ENCODE measurements at places on chromosomes 11 and 22. TPM values are rescaled to one million over a fixed set of nuclear protein-coding genes. Genes with fewer than 3 reads are reported as not detected.

Gene OR2AG2
- not detected for total RNA-seq

Gene P4HA3
- 0.12 TPM for total RNA-seq

Gene CDPF1
- 1.8 TPM for total RNA-seq

Gene ADORA2A
- total RNA-seq, result 3.0 TPM

Gene SNX32
- total RNA-seq, result not detected

Gene KDM4D
- 0.09 TPM for total RNA-seq

Gene PNPLA5
- total RNA-seq, result not detected

Gene SHANK3
- total RNA-seq, result 16.0 TPM

Gene MS4A12
- total RNA-seq, result not detected

Gene POU2F3
- total RNA-seq, result not detected

Gene MS4A4A
- 9.6 TPM for total RNA-seq

Gene NLRP10
- not detected for total RNA-seq

Gene FAM180B
- total RNA-seq, result not detected

Gene NXPE1
- total RNA-seq, result not detected

Gene OR8U1
- total RNA-seq, result not detected

Gene C2CD3
- 4.8 TPM for total RNA-seq

Gene MRGPRE
- total RNA-seq, result not detected

Gene OR9Q2
- total RNA-seq, result not detected

Gene VEGFB
- 15.4 TPM for total RNA-seq

Gene APOL1
- total RNA-seq, result 142 TPM

Gene TMEM191C
- 0.61 TPM for total RNA-seq

Gene GGT5
- total RNA-seq, result 8.5 TPM

Gene TTC36
- 29.5 TPM for total RNA-seq

Gene THRSP
- 60.9 TPM for total RNA-seq

Gene OR56A1
- not detected for total RNA-seq

Gene OR51E2
- not detected for total RNA-seq

Gene MOV10L1
- total RNA-seq, result 0.21 TPM

Gene ARHGAP42
- total RNA-seq, result 15.8 TPM

Gene OR6A2
- not detected for total RNA-seq

Gene MRGPRX3
- total RNA-seq, result not detected

Gene POLR3H
- 9.5 TPM for total RNA-seq

Gene MN1
- 0.56 TPM for total RNA-seq

Gene RBM7
- 10.5 TPM for total RNA-seq

Gene IFITM10
- total RNA-seq, result 5.5 TPM

Gene SCN3B
- total RNA-seq, result 0.04 TPM

Gene OR52H1
- not detected for total RNA-seq

Gene CRYAB
- total RNA-seq, result 5.1 TPM

Measured in right lobe of liver (tissue), 6 donors.